ENCODE measurements at places on chromosomes 1 and 21.

- no peak for DNase-seq
These were observed 143.9 kb downstream of the SIPA1L2 start for GRCh38 chr1:232486006-232486405.

- no peak for DNase-seq
These were observed 30.2 kb downstream of the DBT start for GRCh38 chr1:100219457-100219856.

GRCh38 chr1:31750858-31751510, 13.2 kb downstream of the ADGRB2 start:
- DNase-seq = no peak

- DNase-seq = no peak
These were observed 581.5 kb downstream of the RWDD3 start for GRCh38 chr1:95815511-95815910.

- no peak for DNase-seq
These were observed 11.9 kb upstream of the CLDN8 start for GRCh38 chr21:30227633-30228404.
